ENCODE measurements at places on chromosomes 2 and 18.

GRCh38 chr2:60410456-60411146 is 142.9 kb downstream of the BCL11A start:
- DNase-seq, result no peak

- no peak for DNase-seq
Measured at GRCh38 chr18:35993013-35993412, 20.5 kb downstream of the RMP24 start.

DNA sequence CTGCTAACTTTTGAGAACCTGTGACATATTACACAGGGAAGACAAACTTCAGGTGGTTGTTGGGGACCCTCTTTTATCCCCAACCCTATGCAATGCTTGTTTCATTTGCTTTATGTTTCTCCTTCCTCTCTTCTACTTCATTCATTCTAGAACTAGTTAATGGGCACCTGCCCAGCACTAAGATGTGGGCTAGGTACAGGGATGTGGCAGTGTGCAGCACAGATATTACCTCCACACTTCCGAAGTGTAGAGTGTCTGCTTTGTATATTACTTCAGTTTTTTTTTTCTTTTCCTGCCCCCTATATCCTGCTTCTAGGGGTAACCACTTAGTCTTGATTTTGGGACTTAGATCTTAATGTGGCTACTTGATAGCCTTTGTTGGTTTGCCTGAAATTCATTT is 35.1 kb downstream of the CD28 start:
- no peak for DNase-seq

GRCh38 chr2:43191947-43192516 is 34.4 kb downstream of the ZFP36L2 start:
- no peak for DNase-seq

DNA sequence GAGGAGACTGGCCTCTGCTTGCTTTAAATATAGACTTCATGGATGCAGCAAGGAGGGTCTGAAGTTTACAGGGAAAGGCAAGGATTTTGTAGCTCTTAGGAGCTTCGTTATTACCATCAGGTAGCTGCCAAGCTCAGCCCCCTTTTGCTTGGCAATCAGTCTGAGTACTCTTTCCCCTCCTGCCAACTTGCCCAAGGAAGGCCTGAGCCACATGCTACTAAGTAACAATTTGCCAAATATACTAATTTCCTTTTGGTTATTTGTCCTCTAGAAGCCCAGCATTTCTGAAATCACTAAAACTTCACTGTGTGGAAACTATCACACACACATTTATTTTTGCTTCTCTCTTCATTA is 85.5 kb upstream of the ITPRID2 start:
- DNase-seq, result no peak

- no peak for DNase-seq
Measured at GRCh38 chr2:82539280-82539621, 1919.8 kb downstream of the SUCLG1 start.

GRCh38 chr2:240701736-240702639 is 10.3 kb downstream of the AQP12A start:
- no peak for DNase-seq

DNA sequence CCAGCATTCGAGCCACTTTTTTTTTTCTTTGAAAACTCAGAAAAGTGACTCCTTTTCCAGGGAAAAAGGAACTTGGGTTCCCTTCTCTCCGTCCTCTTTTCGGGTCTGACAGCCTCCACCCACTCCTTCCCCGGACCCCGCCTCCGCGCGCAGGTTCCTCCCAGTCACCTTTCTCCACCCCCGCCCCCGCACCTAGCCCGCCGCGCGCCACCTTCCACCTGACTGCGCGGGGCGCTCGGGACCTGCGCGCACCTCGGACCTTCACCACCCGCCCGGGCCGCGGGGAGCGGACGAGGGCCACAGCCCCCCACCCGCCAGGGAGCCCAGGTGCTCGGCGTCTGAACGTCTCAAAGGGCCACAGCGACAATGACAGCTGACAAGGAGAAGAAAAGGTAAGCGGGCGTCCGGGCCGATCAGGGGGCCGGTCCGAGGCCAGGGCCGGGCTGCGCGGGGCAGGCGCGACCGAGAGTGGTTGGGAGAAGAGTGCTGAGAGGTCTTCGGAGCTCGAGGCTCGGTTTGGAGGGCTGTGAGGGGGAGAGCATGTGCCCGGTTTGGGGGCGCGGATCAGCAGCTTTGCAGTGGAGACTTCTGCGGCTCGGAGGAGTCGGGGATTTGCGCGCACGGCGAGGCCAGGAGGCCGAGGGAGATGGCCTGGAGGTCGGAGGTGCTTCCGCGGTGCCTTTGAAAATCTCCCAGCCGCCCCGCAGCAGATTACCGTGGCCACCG is 502 bp downstream of the EPAS1 start:
- DNase-seq, result no peak

DNA sequence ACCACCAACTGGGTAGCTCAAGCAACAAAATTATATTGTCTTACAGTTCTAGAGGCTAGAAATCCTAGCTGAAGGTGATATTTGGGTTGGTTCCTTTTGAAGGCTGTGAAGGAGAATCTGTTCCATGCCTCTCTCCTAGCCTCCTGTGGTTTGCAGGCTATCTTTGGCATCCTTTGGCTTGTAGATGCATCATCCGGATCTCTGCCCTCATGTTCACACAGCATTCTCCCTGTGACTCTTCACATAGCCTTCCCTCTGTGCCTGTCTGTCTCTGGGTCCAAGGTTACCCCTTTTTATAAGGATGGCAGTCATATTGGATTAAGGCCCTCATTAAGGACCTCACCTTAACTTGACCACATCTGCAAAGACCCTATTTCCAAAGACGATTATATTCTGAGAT is 78.6 kb upstream of the MAP3K20 start:
- no peak for DNase-seq

DNA sequence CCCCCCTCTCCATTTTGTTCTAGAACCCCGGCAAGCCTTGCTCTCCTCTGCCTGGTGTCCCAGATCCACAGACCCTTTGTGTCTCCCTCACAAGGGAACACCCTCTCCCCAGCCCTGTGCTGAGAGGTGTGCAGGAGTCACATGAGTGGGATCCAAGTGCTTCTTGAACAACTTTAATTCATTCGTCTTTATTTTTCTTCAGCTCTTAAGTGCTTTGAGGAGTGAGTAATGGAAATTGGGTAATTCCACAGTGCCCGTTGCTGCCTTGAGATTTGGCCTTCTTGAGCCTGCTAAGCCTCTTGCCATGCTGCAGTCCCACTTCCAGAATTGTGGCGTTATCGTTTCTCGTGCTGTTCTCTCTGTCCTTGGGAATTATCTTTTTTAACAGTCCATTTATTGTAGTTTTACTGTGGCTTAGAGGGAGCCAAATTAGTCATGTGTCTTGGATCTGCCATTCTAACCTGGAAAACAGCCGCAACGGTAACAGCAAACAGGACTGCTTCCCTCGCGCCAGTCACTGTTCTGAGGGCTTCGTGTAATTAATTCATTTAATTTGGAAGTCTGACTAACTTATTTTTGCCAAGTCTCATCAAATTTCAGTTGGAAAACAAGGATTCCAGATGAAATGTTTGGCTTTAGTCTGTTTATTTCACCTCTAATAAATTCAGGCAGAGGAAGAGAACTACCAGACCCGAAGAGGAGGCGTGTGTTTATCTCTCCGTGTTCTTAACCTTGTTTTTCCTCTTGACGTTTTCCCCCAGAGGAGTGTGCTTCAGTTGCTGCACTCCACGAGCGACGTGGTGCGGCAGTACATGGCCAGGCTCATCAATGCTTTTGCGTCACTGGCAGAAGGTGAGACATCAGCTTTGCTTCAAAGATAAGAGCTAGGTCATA is 72.0 kb downstream of the ARMC9 start:
- DNase-seq, result no peak

DNA sequence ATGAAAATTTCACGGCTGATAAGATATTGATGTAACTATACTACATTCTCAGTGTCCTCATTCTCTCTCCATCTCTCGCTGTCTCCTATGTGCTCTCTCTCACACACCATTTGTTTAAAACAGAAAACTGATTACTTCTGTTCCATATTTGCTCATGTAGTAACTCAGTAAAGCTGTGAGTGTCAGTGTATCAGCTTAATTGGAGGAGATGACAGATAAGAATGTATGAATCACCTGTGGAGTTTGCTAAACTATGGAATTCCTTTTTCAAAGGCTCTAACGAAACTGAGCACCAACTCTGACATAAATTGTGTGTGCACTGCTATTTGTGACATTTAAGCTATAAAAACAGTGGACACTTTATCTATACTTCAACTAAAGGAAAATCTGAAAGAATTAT is 1080.0 kb downstream of the DSC3 start:
- no peak for DNase-seq

DNA sequence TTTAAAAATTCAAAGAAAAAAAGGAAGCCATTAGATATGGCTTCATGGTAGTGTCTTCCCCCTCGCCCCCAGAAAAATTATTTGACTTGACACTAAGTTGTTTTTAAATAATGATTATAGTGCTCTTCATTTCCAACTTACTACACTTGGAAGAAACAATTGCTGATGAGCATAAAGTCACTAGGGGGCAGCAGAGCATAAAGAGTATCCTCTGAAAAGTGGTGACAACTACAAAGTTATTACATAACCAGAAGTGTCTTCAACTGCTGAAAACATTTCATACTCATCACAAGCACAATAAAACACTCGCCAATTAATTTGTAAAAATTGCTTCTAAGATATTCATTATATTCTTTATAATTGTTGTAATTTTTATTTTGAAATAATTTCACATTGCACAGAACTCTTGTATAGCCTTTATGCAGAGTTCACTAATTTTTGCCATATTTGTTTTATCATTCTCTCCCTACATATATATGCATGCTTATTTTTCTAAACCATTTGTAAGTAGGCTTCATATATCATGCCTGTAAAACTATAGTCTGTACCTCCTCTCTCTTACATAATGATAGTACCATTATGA is 54.9 kb downstream of the EXOC6B start:
- peak; percentile 40 for DNase-seq

DNA sequence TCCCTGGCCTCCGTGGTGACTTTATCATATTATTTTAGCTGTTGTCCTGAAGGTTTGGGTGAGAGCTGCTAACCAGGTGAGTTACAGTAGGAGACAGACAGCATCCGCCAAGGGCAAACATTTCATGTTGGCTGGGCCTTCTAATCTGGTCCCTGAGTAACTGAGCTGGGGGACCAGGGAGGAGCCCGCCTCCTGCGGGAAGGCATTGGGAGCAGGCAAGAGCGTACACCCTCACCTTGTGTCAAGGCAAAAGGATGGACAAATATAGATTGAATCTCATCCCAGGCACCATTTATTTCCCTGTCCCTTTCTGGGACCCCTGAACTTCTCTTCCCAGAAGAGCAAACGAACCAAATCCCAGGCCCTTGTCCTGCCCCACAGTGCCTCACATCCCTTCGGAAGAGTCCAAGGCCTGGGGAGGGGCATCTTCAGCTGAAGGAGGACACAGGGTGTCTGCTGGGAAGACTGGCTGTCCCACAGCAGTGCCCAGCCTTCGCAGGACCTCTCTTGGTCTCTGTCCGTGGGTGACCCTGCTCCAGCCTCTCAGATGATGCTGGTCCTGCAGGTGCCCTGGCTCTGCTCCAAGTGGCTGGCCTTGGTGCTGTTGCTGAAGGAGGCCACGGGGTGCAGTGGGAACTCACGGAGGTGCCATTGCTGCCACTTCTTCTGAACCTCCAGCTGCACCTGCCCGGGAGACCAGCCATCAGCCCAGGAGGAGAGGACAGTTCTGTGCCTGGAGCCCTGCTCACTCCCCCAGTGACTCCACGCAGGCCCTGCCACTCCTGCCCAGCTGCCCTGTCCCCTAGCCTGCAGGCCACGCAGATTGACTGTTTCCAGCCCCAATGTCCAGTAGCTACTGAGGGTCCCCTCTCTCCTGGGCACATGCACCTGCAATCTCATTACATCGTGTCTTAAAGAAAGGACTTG is 8.2 kb downstream of the TMEM37 start:
- DNase-seq, result no peak

DNA sequence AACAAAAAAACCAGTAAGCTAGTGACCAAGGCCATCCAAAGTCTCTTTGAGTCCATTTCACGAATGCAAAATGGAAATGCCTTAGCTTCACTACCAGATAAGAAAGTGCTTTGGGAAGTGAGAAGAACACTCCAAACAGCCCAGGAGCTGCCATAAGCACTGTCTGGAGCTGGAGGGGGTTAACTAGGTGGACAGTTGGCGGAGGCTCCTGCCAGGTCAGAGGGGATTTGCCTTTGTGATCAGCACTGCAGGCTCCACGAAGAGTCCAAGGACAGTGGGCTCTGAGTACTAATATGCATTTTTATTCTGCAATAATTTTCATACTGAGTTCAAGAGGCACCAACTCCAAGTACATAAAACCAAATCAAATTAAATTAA is 233.3 kb upstream of the SMAD2 start:
- no peak for DNase-seq
